Activated CD4-positive, alpha-beta T cell treated with anti-CD3 and anti-CD28 coated beads for 1 hour (primary cell): ENCODE measurements at places on chromosomes 5 and 9.

DNA sequence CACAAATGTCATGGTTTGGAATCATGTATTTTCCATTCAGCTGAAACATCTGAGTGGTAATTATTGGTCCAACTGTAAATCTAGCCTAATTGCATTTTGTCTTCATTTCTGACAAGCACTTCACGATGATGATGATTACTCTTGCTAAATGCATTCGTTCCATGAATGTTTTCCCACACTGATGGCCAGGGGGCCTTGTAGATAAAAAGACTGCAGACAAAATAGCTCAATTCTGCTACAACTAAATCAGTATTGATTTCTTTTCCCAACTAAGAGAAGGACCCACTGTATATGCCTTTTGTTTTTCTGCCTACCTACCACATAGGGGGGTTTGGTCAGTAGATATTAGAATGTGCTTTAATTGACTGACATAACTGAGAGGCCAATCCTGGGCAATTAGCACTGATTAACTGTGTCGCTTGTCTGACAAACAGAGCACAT lies 1351.3 kb upstream of the NUDT12 start:
- no peak for DNase-seq

DNA sequence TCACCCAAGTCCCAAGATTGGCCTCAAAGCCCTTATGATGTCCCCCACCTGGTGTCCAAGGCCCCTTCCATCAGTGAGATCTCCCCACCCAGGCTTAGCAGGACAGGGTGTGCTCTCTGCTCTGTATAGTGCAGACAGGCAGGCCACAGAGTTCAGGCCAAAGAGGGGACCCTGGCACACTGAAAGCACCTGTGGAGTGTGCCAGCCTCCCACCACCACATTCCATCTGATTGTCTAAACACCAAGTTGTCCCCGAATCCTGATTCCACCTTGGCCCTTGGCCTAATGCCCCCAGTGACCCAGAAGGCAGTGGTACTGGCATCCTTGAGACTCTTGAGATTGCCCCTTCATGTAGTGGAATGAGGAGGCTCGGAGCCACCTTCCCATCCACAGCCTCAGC lies 5.4 kb downstream of the SPINK4 start:
- no peak for DNase-seq

- no peak for DNase-seq
Observed at GRCh38 chr9:116333254-116333653, 179.7 kb downstream of the PAPPA start.

DNA sequence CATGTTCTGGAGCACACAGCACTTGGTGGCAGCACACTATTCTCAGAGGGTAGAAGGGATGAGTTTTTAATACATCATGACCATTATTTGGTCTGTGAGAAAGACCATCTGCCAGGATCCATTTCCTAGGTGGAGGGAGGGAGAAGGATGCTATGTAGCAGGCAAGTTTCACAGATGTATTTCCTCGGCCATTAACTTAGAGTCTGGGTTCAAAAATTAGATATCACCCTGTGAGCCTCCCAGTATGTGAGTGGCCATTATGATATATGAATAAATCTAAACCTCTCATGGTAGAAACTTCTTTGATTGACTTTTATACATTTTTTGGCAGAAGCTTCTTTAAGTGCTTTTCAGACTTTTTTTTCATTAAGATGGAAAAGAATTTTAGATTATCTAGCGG lies 133.9 kb downstream of the SREK1 start:
- DNase-seq = no peak

DNA sequence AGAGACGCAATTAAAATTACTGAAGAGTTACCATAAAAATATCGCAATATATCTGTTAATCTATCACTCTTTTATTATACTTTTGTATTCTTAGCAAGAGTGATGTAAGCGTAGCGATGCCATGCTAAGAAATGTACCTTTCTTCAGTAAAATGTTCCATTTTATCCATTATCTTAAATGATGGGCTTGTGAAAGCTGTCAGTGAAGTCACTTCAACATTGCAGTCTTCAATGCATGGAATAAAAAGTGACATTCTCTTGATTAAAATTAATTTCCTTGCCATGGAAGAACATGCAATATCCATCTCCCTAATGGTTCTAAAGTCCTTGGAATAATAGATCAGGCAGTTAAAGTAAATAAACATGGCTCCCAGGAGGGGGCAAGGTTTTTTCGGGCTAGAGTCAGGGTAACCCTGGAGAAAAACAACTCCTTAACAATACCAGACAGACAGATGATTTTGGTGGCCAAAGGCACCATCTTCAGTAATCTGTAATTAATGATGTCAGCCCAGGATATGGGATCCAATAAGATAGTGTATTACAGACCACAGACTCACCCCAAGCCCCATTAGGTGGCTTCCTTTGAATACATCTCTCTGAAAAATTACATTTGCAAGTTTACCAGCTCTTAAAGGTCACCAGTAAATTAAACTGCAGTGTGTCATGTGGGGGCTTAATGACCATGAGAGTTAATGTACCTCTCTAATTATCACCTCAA lies 677.1 kb downstream of the DTWD2 start:
- DNase-seq = no peak

DNA sequence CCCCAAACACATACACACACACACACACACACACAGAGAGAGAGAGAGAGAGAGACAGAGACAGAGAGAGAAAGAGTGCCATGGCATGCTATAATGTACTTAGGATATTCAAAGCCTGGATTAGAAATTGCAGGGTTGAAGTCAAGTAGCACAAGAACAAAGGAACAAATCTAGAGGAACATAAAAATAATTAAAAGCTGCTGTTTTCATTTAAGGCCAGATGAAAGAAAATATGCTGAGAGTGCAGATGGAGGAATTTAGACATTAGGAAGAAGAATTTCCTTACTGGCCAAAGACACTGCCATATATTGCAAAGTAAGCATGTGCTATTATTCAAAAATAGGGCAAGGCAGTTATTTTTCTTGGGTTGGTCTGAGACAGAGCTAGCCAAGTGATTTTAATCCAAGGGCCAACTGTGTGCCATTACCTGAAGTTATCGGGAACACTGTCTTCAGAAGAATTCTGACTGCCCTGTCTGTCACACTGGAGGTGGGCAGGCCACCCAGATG lies 31.7 kb downstream of the HSD17B3 start:
- DNase-seq = no peak

DNA sequence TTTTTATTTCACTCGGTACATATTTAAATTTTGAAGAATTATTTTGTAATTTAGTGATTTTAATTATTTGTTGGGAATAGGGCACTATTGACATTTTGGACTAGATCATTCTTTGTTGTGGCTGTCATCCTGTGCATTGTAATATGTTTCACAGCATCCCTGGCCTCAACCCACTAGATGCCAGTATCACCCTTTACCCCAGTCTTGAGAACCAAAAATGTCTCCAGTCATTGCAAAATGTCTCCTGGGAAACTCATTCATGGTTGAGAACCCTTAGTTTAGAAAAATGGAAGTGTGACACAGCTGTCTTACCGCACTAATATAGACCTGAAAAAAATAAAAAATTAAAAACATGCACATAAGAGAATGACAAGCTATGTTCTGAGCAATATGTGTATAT lies 88.4 kb upstream of the CCDC152 start:
- no peak for DNase-seq

- no peak for DNase-seq
Observed at GRCh38 chr9:27683181-27683580, 109.9 kb upstream of the C9orf72 start.

GRCh38 chr9:114375386-114376175 lies 12.2 kb downstream of the AKNA start:
- no peak for DNase-seq

- DNase-seq = no peak
Observed at GRCh38 chr5:77012601-77013000, 17.6 kb upstream of the AGGF1 start.

- DNase-seq = no peak
Observed at GRCh38 chr5:131481569-131481968, 153.5 kb downstream of the RAPGEF6 start.

GRCh38 chr5:133397990-133398645 lies 214.2 kb downstream of the FSTL4 start:
- no peak for DNase-seq

GRCh38 chr5:106865279-106865678 lies 805.5 kb downstream of the EFNA5 start:
- DNase-seq = no peak

- DNase-seq = no peak
Observed at GRCh38 chr5:127762412-127762811, 59.2 kb downstream of the CCDC192 start.
